Muscle of leg (tissue), 16 donors: ENCODE measurements at places on chromosomes 1 and 21.

- DNase-seq = no peak
Observed at GRCh38 chr21:42492201-42492600, 3.8 kb downstream of the RSPH1 start.

DNA sequence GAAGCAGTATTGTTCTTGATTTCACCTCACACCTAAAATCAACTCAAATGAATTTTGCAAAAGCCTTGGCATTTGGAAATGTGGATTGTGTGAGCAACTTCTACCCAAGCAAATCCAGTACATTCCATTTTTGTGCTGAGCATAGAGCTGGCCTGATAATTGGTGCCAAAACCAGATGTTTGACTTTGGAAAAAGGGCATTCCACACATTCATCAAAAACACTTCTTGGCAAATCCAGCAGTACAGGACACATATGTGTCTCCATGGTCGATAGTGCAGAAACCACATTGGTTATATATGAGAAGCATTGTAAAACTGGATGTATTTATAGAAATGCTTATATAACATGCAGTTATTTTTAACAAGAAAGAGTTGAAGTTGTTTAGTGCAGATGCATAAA is 210.4 kb downstream of the KCNK2 start:
- peak; percentile 16 for DNase-seq

DNA sequence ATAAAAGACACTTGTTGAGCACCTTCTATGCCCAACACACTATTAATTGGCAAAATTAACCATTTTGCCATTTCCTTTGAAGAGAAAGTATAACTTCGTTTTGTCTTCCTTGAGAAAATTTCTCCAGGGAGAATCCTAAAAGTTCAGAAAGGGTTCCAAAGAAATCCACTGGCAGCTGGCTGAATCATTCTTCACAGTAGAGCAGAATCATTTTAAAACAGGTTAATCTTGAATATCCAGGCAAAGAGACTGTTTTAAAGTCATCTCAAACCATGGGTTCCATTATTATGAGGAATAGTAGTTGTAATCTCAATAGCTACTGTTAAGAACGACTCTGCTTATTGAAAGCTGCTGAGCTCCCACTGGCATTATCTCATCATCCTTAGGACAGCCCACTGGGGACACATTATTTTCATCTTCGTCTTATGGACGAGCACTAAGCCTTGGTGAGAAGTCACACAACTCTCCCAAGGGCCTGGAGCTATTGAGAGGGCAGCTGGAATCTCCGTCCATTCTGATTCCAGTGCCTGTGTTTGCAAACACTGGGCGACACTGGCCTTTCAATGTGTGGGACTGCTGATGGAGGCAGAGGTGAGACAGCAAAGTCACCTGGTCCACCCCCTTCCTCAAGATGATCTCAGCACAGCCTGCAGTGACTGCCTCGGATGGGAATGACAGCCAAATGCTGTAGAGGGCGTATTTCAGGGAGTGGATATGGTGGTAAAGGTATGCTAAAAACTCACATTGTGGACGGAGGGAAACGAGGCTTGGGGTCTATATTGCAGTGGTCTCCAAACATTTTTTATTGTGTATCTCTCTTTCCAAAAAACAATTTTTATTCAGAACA is 15.3 kb upstream of the PGBD5 start:
- no peak for DNase-seq

DNA sequence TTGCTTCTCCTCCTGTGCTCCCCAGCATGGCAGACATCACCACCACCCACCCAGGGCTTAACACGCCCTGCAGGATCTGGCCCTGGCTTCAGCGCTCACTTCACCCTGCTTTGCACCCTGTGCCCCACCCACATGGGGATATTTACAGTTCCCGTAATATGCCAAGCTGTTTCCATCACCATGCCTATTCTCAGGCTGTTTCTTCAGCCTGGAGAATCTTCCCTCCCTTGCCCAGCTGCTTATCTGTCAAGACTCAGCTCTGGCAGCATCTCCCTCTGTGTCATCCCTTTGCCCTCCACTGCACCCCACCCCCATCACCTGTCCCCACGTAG is 3.6 kb upstream of the AHCYL1 start:
- DNase-seq = no peak

DNA sequence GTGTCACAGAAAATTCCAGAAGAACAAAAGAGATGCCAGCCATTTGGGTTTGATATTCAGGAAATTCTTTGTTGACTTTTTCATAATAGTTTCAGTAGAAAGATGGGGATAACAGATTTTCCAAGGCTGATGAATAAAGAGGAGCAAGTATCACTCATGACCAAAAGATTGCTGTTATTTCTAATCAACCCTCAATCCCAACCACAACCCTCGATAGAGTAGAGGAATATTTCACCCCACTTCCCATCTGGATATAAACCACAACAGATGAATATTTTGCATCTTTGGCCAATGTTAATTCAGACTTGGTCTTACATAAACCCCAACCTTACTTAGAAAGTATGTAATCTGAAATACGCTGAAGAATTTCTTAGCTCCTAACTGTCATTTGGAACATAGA is 232.4 kb downstream of the SEC16B start:
- no peak for DNase-seq

- DNase-seq = no peak
Observed at GRCh38 chr1:246373828-246374569, 133.1 kb downstream of the SMYD3 start.

DNA sequence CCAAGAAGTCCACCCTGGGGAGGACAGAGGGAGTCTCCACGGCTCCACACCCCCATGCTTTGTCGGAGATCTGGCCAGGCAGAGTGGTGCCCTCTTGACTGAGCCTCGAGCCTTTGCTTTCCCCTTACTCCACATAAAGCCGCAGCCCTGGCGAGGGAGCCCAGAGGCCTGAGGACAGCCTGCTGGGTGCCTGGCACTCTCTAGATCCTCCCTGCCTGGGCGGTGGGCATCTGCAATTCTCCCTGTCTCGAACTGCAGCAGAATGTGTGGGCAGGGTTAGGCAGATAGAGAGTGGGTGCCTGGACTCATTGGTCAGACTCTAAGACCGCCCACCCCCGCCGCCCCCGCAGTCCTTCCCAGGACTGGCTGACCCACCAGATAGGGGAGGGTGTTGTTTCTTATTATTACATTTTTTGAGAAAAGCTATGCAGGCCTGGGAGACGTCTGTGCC is 13.9 kb downstream of the EPHX1 start:
- no peak for DNase-seq

DNA sequence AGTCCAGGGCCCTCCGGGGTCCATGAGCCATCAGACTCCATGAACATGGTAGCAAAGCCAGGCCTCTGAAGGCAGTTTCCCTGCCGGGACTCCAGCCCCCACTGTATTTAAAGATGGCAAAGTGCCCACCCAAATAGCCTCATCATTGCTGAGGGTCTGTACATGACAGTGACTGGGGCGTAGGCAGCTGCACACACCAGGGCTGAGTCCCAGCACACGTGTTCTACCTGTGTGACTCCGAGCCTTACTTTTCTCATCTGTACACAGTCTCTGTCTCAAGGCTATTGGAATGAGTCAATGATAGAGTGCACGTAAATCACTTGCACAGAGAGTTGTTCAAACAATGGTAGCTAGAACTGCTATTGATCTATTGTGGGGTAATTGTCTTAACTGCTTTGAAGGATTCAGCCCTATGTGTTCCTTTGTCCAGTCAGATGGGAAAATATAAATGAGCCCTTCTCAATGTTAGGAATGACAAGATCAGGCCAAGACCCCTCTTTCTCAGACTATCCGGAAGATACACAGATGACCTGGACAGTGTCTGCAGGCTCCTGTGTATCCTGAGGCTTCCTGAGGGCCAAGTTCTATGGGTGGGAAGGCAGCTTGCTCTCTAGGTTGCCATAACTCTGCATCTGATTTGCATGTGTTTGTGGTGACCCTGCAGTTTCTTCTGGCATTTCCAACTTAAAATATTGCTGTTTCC is 48.9 kb downstream of the RASSF5 start:
- no peak for DNase-seq

- no peak for DNase-seq
Observed at GRCh38 chr1:77562596-77563150, 119.8 kb downstream of the ZZZ3 start.

- DNase-seq = peak; percentile 7
Observed at GRCh38 chr1:108511764-108512163, 48.1 kb upstream of the EEIG2 start.

DNA sequence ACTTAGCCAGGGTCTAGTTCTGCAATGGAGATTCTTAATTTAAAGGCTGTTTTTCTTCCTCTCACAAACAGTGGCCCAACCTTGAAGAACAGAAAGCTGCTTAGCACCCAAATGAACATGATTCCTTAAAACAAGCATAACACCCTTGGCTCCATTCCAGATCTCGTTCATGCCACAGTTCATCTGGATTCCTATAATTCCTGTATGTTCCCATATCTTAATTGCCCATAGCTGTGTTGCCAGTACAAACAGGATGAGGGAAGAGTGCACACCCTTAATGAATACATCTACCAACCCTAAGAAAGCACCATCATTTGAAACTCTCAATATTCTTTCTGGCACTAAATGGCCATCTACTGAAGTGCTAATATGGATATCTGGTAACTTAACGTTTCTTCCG is 45.5 kb downstream of the TGFB2 start:
- DNase-seq = no peak

- DNase-seq = peak; percentile 96
Observed at GRCh38 chr1:225666495-225666894, 13.6 kb upstream of the ENAH start.

DNA sequence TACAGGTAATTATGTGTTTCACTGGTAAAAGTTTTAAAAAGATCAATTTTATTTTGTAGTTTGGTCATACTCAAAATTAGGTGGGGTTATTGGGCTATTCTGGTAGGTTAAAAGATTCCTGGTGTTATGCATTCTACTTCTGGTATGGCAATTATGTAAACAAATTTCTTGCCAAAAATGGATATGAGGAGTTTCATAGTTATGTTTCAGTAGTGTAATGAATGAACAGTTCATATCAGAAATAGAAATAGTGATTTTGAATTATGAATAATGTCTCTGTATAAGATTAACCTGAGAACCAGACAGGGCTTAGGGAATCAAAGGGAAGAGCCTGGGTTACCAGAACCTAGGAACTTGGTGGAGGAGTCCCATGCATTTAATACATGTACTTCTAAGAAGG is 15.9 kb downstream of the ATF6 start:
- no peak for DNase-seq

DNA sequence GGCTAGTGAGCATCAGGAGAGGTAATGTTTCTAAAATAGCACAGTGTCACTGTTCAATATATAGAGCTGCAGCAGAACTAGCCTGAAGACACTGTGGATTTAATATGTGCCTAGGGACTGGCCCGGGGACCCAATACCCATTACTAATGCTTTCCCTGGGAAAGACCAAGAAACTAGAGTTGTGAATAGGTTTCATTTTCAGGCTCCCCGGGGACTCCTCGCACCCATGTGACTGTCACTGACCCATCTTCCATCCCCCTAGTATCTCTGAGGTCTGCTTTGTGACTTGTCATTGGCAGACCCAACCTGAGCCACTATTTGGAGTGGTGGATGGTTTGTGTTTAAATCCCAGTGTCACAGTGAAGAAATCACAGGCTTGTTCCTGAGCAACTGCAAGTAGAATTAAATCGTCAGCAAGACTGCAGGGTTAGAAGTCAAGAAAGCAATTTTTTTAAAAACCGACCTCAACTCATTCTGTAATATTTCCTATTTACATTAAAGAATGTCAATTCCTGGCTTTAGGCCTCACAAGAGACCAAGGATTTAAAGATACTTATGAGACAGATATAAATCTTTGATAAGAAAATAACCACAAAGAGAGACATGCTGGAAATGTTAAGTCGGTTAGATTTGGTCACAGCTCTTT is 130.0 kb upstream of the TNR start:
- DNase-seq = no peak

GRCh38 chr1:155650231-155650757 is 38.3 kb downstream of the YY1AP1 start:
- no peak for DNase-seq

GRCh38 chr1:48230236-48230635 is 7.7 kb downstream of the SLC5A9 start:
- no peak for DNase-seq

- no peak for DNase-seq
Observed at GRCh38 chr1:202689493-202690342, 20.5 kb downstream of the SYT2 start.

GRCh38 chr1:64050601-64051000 is 152.8 kb upstream of the UBE2U start:
- DNase-seq = no peak

GRCh38 chr1:56522680-56523079 is 56.7 kb downstream of the PLPP3 start:
- no peak for DNase-seq

GRCh38 chr1:88935522-88936222 is 44.3 kb upstream of the GTF2B start:
- DNase-seq = peak; percentile 43

GRCh38 chr1:228154670-228155571 is 5.2 kb downstream of the GJC2 start:
- no peak for DNase-seq

GRCh38 chr1:89659322-89660081 is 26.6 kb downstream of the LRRC8C start:
- DNase-seq = peak; percentile 58

- no peak for DNase-seq
Observed at GRCh38 chr1:3473381-3473844, 18.9 kb downstream of the ARHGEF16 start.

- DNase-seq = no peak
Observed at GRCh38 chr1:25567710-25568089, 24.3 kb downstream of the LDLRAP1 start.

DNA sequence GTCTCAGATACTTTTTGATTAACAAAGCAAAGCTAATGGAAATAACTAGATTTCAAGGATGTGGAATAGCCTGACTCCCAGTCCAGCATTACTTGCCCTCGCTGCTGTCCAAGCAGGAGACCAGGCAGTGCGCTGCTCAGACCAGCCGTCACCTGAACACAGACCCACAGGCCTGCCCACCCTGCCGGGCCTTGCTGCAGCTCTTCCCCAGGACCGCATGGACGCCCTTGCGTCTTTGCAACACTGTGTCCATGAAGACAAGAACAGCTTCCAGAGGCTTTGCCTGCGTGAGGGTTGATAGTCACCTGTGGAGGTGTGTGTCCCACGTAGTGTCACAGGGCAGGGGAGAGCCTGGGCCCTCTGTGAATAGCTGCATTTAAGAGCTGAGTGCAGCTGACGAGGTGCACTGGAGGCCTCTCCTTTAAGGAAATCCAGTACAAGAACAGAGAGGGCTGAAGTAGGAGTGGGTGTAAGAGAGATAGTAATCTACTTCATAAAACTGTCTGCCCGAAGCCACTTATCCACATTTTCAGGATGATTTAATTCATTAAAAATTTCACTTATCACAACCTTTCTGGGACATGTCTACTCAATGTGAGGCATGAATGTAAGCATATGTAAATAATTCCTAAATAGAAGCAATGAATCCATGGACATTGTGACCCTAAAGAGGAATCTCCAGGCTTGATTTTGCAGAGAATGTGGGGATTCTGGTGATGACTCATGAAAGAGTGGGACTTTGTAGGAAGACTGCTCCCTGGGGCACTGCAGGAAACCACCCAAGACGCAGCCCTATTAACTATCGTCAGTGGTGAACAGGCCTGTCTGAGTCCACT is 176.2 kb upstream of the RAB4A start:
- peak; percentile 60 for DNase-seq
